ENCODE measurements at places on chromosomes 6 and 20.
A peak's percentile ranks its signal among the peaks of the same experiment; 100 is the strongest.

DNA sequence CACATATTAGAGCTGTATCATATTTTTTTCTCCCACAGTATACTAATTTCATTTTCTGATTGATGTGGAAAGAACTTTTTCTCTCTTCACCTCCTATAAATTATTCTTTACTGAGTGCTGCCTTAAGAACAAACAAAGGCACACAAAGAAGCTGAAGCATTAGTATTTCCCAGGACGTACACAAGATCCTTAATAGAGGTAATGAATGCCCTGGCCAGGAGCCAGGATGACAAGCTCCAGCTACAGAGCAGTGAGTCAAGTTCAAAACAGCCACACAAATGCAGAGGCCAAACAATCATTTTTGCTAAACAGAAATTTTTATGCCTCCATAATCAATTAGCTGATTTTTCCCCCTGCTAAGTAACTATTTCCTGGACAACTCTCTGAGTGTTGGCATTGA, 639.6 kb downstream of the EPHA7 start:
- no peak for DNase-seq

GRCh38 chr20:53773792-53774401, 180.3 kb upstream of the ZNF217 start:
- peak; percentile 99 for DNase-seq

- no peak for DNase-seq
These were observed 45.8 kb upstream of the NNAT start for GRCh38 chr20:37475252-37475651.

DNA sequence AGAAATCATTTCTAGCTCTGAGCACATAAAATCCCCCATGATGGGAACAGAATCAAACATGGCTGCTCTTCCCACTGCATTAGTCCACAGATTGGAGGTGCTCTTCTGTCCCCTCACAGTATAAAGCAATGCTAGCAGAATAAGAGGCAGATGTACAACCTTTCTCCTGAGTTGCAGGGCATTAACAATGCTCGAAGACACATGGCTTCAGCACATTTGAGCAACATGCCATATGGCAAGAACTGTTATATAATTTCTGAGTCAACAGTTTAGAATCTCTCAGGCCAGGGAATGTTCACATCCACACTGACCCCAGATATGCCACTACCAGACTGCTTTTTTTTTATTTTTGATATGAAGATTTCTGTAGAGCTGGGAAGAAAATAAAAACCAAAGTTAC, 119.6 kb downstream of the KIF13A start:
- DNase-seq, result peak; percentile 88

- peak; percentile 64 for DNase-seq
These were observed 2.7 kb downstream of the C20orf204 start for GRCh38 chr20:64038565-64039292.

Measured in EH (cell line).